ENCODE measurements at places on chromosomes 3 and 15. TPM values are rescaled to one million over a fixed set of nuclear protein-coding genes. Genes with fewer than 3 reads are reported as not detected.

GRCh38 chr15:88700716-88701115 is 61.9 kb downstream of the ISG20 start:
- no peak for DNase-seq

- no peak for DNase-seq
These were observed 90.1 kb upstream of the PRR23C start for GRCh38 chr3:139134678-139135372.

GRCh38 chr3:49673121-49673714 is 933 bp upstream of the APEH start:
- peak; percentile 19 for DNase-seq

GRCh38 chr3:15305359-15305844 is 27.0 kb downstream of the SH3BP5 start:
- peak; percentile 35 for DNase-seq

DNA sequence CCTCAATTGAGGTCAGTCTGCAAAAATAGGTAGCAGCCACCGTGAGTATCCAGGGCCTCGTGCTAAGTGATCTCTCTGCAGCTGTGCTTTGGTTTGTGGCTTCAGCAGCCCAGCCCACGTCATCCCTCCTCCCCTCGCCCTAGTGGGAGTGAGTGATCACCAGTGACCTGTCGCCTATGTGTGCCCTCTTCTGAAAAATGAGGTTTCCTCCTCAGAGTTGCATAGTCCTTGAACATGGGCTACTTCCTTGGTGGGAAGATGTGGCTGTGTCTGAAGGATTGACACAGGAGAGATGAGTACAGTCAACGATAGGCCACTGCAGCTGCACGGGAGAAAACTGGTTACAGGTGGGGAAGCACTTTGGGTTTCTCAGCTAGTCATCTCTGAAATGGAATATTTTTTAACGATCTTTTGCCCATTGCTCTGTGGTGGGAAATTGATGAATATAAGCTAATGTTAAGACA is 144.8 kb upstream of the BHLHE40 start:
- DNase-seq = no peak

DNA sequence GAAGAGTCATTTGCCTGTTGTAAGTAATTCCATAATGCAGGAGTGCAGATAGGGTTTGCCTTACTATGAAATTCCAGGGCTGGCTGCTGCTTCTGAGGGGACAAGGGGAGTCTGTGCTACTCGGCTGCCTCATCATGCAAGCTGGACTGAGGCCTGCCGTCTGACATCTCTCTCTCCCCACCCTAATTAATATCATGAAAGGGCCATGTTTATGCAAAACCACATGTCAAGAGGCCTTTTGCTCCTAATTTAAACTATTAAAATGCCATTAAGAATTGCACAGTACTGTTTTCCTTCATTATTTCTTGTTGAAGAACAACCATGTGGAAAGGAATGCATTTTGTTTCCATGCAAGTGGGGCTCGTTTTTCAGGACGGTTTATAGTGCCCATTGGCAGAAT is 26.3 kb downstream of the CHST2 start:
- DNase-seq = no peak

DNA sequence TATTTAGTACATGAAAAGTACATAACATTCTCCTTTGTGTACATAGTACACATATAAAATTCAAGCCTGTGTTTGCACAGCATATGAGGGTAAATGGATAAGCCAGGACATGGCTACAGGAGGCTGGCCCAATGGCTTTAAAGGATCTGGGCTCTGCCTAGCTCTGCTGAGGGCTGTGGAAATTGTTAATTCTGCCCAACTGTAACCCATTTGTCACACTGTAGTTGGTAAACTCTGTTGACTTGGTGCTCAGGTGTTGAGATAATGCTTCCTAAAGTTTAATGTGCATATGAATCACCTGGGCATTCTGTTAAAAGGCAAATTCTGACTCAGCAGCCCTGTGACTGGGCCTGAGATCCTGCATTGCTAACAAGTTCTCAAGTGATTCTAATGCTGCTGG is 196.5 kb upstream of the ZPLD1 start:
- DNase-seq = no peak

DNA sequence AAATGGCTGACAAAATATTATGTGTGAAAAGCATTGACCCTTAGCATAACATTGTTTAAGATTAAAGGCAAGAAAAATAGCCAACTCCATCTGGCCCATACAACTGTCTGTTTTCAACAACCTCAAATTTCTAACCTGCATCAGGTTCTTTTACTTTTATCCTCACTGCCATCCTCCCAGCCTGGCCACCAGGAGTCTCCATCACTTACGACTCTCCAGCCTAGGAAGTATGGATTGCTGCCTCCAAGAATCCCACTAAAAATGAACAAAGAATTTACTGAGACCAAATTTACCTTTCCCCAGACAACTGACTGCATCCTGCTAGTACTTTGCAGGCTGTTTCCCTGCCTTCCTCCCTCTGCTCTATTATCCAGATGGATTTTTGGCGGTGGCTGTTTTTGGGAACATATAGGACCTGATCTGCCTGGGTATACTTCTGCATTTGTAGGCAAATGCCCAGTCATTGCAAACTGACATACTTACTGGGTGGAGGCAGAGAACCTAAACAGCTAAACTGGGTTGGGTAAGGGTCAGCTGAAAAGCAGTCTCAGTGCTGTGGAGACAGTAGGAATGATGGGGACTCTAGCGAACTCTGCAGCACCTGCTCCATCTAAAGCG is 144.2 kb downstream of the GHSR start:
- no peak for DNase-seq

- no peak for DNase-seq
These were observed 500.9 kb upstream of the NAALADL2 start for GRCh38 chr3:174358252-174358651.

Gene LMCD1
- total RNA-seq = 28.8 TPM

Gene CFAP92
- 0.51 TPM for total RNA-seq

Gene MORC1
- total RNA-seq = not detected

Gene ZNF445
- 7.0 TPM for total RNA-seq

Gene ACTC1
- total RNA-seq = not detected

Data from dermis microvascular lymphatic vessel endothelial cell (primary cell).